ENCODE measurements at places on chromosomes 11 and 22.

GRCh38 chr11:44213148-44213547 lies 96.8 kb downstream of the ALX4 start:
- no peak for DNase-seq

DNA sequence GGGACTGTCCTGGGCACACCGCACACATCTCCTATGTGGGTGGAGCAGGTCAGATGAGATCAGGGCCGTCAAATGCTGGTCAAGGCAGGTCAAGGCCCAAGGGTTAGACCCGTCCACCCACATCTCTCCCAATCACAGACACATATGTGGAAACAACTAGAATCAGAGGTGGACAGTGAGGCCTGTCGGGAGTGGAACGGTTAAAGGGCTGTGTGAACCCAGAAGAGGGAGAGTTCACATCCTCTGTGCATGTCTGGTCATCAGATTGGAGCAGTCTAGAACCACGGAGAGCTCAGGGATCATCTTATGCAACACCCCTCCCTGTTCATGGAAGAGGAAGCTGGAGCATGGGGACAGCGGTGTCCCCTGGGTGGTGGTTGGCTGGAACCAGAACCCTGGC lies 5.9 kb downstream of the ARL2 start:
- no peak for DNase-seq

GRCh38 chr11:130904380-130904779 lies 11.9 kb downstream of the SNX19 start:
- no peak for DNase-seq

GRCh38 chr22:37166675-37167066 lies 17.0 kb upstream of the IL2RB start:
- DNase-seq: peak; percentile 70

DNA sequence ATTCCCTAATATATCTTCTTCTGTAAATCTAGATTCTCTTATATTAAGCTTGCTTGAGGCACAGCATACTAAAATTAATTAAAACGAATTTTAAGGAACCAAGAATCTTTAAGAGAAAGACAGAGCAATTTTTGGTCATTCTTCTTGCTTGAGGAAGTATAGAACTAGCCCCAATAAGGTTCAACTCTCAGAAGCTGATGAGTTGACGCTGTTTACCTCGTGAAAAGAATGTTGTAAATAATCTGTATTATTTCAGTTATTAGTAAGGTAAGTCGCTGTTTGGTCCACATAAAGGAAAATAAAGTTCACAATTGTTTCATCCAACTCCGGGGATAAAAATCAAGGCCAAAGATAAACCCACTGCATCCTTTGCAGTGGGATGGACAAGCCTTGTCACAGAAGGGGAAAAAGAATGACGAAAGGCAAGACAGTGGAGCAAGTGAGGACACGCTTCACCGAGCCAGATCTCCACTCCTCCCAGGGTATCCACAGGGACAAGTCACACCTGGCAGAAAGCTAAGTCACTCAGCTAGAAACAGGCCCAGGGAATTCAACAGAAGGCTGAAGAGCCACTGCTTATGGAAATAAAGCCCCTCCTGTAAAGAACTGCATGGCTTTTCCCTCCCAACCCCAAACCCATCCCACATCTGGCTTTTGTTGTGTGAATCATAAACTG lies 752 bp downstream of the POU2AF1 start:
- DNase-seq: no peak

DNA sequence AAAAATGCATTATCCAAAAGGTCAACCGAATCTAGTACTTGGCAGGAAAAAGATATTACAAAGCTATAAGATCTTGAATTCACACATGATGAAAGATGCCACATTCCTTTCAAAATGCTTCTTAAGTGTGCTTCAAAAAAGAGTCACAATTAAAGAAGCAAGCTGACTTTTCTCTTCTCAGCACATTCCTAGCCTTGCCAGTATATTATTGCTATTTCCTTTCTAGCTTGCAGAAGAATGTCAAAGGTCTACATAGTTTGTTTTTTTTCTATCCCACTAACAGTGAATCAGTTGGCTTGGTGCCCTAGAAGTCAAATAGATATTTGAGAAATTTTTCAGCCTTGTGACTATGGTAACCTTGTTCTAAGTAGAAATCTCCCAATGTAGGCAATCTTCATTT lies 56.8 kb downstream of the GUCY1A2 start:
- DNase-seq: no peak

DNA sequence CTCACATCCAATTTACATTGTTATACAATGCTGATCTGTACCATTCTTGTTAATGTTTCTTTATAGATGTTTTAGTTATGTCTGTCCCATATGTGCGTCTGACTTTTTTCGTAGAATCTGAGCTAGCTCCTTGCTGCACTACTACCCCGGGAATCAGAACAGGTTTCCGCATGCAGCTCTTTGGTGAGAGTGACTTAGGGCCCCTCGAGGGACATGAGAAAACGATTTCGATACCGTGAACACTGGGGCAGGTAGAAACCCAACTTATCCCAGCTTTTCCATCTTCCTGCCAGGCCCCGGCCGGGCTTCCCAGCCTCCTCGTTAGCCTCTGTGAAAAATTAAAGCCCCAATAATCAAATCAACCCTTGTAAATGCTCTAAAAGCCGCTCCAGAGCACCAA lies 23.4 kb upstream of the PKNOX2 start:
- DNase-seq: no peak

DNA sequence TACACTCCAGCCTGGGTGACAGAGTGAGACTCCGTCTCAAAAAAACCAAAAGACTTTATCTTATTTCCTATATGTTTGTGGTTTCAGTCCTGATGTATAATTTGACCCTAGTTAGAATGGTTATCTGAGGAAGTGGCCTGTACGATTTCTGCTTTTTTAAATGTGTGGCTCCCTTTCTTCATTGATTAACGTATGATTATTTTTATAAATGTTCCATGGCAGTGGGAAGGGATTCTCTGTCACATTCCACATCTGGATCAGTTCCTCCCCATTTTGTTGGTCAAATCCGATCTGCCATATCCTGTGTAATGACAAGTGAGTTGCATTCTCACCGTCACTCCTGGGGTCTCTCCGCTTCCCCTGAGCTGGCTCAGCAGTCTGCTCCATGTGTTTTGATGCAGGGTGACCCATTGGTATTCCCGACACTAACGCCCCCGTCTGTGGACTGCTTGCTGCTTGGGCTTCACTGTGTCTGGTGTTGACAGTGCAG lies 20.3 kb downstream of the NEAT1 start:
- DNase-seq: no peak

DNA sequence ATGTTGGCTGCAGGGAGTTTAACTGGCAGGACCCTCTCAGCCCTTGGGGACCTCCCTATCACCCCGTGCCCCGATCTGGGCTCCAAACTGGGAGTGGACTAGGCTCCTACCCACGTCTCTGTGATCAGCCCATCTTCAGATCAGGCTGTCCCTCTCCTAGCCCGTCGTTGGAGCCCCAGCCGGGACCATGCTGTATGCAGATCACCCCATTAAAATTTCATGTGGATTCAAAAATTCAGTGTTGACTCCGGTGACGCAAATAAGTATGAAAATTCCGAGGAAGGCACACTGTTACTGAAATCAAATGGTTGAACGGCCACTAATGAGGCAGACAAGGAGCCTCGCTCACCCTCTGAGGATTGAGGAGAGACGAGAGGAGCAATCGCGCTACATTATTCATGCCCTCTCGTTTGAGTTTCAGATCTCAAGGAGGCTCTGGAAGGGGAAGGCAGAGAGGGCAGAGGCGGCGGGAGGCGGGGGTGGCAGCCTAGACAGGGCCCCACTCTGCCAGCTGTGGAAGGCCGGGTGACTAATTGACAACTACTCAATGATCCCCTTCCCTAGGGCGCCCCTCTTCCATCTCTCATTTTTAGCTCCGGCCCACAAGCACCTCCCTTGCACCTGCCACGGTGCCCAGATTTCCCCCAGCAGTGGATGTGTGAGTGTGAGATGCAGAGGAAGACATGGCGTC lies 255.4 kb downstream of the MIAT start:
- no peak for DNase-seq

- DNase-seq: no peak
Observed at GRCh38 chr22:41619979-41620588, 759 bp downstream of the DESI1 start.

DNA sequence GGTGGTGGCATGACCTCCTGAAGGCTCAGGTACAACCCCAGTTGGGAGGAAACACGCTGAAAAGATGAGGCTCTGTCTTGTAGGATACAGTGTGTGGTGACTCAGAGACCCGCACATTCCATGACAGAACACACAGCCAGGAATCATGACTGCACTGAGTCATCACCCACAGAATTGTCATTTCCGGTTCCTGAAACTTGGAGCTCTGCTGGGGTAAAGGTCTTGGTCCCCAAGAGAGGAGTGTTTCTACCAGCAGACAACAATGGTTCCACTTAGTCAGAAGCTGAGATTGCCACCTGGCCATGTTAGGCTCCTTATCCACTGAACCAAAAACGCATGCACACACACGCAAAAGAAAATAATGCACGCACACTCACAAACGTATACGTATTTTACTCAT lies 31.5 kb upstream of the CYB5R3 start:
- no peak for DNase-seq

- no peak for DNase-seq
Observed at GRCh38 chr11:46277622-46278386, at the start of gene CREB3L1. Gene CREB3L1 (plus strand): TSS chr11:46277662. CDS start chr11:46278112, 450 bp downstream.

GRCh38 chr22:27534720-27535125 lies 266.8 kb downstream of the MN1 start:
- no peak for DNase-seq

DNA sequence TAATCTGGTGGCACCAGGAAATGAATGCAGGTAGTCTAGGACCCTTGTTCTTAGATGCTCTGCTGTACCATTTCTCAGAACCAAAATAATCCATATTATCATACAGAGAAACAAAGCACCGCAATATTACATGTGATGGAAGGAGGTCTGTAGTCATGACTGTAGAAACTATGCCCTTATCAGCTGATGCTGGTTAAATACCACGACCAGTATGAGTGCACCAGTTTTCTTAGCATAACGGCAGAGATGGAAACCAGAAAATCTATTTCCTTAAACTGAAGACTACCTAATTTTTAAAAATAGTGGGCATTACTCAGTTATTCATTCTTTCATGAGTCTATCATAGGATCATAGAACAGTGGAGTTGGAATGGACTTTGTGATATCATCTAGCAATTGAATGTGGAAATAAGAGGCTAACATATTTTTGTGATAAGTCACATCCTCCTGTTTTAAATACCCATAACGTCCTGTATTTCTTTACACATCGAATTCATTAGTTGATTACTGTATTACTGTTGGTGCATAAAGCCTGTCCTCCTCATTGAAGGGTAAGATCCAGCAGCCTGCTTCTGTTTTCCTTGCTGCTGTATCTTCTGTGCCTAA lies 15.1 kb downstream of the JHY start:
- no peak for DNase-seq

- DNase-seq: no peak
Observed at GRCh38 chr22:36764060-36764459, 11.9 kb downstream of the IFT27 start.

- DNase-seq: no peak
Observed at GRCh38 chr11:122653916-122654585, 1.5 kb upstream of the UBASH3B start.

- DNase-seq: no peak
Observed at GRCh38 chr11:96161307-96162089, 181.5 kb downstream of the MAML2 start.

- no peak for DNase-seq
Observed at GRCh38 chr22:47293368-47294221, 531.1 kb downstream of the TBC1D22A start.

- no peak for DNase-seq
Observed at GRCh38 chr11:119673759-119674336, 55.2 kb downstream of the NECTIN1 start.

DNA sequence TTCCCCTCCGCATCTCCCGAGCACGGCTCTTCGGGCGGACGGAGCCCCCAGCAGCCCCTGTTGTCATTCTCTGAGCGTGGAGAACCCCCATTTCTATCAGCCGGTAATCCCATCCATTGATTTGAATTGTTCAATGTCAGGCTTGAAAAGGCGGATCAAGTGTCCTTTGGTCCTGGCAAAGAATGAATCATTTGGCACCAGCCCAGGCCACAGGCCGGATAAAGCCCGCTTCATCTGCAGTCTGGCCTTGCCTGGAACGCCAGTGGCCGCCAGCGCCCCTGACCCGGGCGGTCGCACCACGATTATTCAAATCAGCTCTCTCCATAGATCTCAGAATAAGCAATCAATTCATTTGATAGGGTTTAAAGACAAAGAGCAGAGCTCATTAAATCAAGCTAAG lies 188.9 kb downstream of the BRD1 start:
- no peak for DNase-seq

GRCh38 chr11:111944139-111944538 lies 7.0 kb downstream of the DIXDC1 start:
- no peak for DNase-seq

- DNase-seq: no peak
Observed at GRCh38 chr11:119764108-119764868, 35.3 kb upstream of the NECTIN1 start.

DNA sequence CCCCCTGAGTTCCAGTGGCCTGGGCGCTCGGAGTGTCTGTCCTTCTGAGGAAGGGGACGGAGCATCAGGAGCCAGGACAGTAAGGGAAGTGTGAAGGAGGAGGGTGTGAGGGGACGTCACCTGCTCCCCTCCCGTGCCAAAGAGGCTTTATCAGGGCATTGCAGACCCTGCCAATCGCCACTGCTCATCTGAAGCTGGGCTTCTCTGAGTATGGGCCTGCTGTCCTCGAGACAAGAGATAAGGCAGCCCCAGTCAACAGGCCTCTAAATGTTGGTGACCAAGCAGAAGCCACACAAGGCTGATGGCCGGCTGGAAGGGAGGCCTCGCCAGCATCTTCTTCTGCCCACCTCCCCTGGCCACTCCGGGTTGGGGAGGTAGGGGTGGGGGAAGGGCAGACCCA lies 29.8 kb downstream of the LIF start:
- no peak for DNase-seq

GRCh38 chr11:24755260-24755839 lies 258.5 kb downstream of the LUZP2 start:
- no peak for DNase-seq

DNA sequence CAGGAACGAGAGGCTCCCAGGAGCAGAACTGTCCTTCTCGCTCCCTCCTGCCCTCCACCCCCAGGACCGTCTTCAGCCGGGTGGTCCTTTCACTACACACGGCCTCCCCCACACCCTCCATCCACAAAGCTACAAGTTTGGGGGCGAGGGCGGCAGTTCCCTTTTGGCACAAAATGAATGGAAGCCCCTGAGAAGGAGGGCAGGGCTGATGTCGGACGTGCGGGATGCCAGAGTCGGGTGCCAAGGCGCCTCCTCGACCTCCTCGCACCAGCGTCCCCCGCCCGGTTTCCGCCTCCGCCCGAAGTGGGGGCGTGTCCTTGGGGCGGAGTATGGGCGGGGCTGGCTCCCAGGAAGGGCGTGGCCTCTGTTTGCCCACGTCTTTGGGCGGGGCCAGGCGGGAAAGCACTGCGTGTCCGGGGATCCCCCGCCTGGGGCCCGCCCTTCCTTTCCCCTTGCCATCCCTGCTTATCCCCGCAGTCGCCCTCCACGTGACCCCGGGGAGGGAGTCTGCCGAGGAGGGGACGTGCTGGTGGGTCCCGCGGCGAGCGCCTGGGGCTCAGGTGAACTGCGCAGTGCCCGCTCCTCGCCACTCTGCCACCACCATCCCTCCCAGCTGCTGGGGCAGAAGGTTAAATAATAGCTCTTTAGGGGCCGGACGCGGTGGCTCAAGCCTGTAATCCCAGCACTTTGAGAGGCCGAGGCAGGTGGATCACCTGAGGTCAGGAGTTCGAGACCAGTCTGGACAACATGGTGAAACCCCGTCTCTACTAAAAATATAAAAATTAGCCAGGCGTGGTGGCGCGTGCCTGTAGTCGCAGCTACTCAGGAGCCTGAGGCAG lies 937 bp upstream of the EFEMP2 start:
- peak; percentile 95 for DNase-seq

Data from stimulated activated CD8-positive, alpha-beta memory T cell treated with anti-CD3 and anti-CD28 coated beads, Interleukin-2, amount 100 ng/mL, for 1 hour (primary cell).